Stimulated activated CD4-positive, alpha-beta T cell treated with anti-CD3 and anti-CD28 coated beads, Interleukin-4, amount 100 ng/mL, for 24 hours (primary cell): ENCODE measurements at places on chromosomes 2 and 18.

DNA sequence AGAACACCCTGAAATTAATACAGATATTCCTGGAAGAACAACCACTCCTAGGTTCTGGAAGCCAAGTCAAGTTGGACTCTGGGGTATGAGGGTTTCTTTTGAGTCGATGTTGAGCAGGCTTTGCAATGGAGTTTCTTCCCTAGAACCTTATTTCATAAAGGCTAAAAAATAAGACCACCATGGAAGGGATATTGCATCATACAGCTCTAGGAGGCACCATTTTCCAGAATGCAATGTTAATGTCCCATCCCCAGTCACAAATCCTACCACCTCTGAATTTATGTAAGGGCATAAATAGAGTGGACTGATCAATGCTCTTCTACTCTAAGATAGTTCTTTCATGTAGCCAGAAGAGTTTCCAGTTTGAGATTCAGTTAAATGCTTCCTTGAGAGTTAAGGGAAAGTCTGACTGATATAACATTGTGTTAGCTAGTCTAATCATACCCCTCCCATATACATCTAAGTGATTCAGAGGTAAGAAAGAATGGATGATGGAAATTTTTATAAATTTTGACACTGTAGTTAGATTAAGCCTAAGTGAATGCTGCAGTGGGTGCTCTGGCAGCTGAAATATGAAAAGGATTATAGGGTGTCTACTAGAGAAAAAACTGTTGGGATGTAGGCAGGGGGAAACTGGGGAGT lies 22.0 kb downstream of the ARHGAP15 start:
- DNase-seq, result no peak

- DNase-seq, result no peak
Measured at GRCh38 chr2:157221394-157221988, 36.0 kb upstream of the GALNT5 start.

DNA sequence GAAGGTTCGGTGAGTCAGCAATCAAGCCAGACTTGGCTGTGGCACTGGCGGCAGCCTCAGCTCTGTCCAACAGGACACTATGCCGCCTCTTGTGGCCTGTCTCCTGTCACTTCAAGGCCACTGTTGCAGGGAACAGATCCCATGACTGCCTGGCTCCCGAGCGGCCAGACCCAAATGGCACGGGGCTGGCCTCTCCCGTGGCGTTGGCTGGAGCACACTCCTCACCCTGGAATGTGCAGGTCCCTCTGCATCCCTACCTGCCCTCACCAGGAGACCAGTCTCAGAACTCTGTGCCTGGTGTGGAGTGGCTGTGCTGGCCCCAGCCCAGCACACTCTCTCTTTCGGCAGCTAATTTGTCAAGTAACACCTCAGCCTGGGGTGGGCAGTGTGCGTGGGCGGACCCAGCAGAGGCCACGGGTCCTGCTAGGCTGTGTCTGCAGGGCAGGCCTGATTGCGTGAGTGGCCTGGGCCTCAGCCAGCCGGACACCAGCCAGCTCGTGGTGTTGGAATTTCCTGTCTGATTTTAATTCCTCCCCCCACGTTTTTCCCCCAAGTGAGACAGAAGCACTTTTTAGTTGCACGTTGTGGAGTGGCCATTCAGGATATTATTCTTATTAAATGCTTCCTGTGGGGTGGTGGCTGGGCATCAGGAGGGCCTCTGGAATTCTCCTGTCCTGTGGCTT lies 179.3 kb downstream of the GLI2 start:
- DNase-seq, result no peak

- DNase-seq, result peak; percentile 74
Measured at GRCh38 chr2:9813312-9814128, 29.8 kb upstream of the TAF1B start.

DNA sequence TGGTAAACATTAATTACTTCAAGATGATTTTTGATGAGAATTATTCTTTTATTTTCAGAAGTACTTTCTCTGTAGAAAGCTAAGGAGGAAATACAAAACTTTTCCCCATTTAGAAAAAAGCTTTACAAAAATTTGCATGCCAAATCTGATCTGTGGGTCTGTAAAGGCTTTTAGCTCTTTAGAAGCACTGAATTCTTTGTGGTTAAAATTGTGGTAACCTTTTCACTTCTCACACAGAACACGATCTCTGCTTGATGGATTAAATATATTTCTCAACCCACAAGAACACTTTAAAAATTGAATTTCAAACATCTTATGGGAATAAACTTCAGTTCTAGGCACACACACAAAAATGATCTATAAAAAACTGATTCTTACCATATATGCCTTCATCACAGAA lies 63.7 kb downstream of the VIL1 start:
- no peak for DNase-seq
